ENCODE measurements at places on chromosomes 2 and 18.
A peak's percentile ranks its signal among the peaks of the same experiment; 100 is the strongest.

- DNase-seq: no peak
These were observed 514.0 kb downstream of the GALR1 start for GRCh38 chr18:77763530-77764145.

GRCh38 chr2:230319211-230319862 lies 7.7 kb upstream of the SP140L start:
- DNase-seq: peak; percentile 66

DNA sequence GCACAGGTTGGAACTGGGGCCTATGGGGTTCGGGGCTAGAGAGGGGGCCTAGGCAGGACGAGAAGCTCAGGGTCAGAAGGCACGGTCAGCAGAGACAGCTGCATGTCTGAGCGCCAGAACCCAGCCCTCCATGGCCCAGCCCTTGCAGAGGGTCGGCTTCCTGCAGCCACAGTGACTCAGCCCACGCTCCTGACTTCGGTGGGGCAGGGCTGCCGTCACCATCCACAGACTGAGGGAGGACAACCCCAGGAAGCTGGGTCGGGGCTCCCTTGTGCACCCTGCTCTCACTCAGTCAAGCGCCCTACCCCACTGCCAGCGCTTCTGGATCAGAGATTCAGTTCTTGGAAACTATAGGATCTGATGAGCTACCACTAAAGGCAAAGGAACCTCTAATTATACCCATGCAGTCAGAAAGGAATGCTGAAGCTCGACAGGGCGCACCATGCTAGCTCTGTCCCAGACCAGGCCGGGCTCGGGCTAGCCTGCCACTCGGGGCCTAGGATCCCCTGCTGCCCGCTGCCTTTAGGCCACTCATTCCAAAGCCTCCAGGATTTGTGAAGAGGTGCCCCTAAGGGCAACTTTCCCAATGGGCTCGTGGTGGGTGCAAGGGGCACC lies 3.0 kb downstream of the ACTR1B start:
- peak; percentile 52 for DNase-seq

GRCh38 chr2:104781151-104781550 lies 72.8 kb upstream of the POU3F3 start:
- no peak for DNase-seq

DNA sequence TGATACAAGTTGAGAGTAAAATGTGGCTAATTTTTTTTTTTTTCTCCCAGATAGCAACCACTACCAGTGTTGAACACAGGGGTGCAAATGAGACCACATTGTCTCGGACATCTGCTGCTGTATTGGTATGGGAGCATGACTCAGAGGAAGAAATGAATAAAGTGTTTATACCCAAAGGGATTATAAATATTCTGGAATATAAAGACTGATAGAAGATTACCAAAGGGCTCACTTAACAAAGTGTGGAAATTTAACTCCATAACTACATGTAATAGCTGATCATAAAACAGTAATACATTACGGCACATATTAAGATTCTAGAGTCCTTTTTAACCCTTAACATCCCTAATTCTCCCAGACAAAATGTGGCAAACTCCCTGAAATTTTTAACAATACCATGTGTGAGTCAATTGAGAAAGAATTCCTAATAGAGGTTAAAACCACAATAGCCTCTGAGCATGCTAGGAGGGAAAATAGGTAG lies 1023.0 kb upstream of the ACVR2A start:
- no peak for DNase-seq

DNA sequence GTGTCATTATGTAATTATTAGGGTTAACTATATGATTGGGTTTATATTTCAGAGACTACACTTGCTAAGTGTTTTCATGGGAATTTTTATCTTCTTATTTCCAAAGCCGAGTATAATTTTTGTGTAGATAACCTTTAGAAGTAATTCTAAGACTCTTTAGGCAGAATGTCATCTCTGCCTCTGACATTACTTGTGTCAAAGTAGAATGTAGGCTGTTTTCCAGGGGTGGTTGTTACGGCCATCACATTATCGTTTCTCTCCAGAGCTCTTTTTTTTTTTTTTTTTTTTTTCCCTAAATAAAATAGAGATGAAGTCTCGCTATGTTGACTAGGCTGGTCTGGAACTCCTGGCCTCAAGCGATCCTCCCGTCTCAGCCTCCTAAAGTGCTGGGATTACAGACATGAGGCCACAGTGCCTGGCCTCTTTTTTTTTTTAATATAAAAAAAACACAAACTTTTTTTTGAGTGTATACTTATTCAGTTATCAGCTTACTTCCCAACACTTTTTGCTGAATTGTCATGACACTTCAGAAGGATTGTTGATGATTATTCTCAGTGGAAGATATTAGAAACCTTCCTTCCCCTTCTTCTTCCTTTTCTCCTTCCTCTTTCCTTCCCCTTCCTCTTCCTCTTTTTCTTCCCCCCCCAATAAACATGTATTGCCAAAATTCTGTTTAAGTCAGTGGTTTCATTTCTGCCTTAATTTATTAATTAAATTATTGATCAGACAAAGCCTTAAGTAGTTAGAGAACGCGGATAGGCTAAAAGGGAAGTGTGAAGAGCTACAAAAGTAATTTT lies 2.3 kb downstream of the PIKFYVE start:
- DNase-seq: peak; percentile 30

GRCh38 chr18:78898066-78898465 lies 81.6 kb upstream of the SALL3 start:
- no peak for DNase-seq

DNA sequence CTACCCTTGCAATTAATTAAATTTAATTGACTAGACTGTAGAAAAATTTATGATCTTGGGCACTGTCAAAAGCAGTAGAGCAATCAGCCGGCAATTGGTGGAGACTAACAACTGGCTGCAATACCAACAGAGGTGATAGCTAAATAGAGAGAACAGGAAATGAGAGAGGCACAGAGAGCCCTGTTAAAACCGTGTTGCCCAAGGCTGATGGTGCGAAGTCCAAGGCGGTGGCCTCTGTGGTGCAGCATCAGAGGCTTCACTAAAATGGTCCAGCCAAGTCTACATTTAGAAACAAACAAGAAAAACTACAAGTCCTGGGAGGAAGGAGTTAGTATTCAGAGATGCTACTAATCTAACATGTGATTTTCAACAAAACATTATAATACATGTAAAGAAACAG lies 115.6 kb downstream of the NETO1 start:
- no peak for DNase-seq

- DNase-seq: no peak
These were observed 5.5 kb upstream of the HNRNPA3 start for GRCh38 chr2:177207101-177207500.

- no peak for DNase-seq
These were observed 1304.4 kb upstream of the ACVR2A start for GRCh38 chr2:146540271-146540932.

DNA sequence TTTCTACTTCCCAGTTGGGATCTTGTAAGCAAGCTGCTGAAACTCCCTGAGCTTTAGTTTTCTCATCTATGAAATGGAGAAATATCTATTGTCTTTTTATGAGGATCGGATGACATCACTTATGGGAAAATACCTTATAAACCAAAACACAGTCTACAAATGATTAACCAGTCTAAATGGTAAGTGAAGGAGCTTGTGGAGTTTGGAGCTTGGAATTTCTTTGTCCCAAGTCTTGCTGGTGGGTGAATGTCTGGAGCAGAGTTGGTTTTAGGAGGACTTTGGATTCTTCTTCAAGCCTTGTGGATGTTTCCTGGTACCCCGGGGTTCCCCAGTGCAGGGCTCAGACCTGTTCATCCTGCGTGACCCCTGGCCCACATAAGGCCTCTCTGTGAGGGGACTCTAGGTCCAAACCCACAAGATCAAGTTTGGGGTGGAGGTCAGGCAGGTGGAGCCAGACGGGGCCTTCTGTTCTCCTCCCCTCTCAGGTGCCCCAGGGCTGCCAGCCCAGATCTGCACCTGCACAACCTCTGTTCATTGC lies 43.2 kb downstream of the FOSL2 start:
- DNase-seq: no peak

- DNase-seq: no peak
These were observed 153.4 kb downstream of the CAPN13 start for GRCh38 chr2:30653847-30654246.

DNA sequence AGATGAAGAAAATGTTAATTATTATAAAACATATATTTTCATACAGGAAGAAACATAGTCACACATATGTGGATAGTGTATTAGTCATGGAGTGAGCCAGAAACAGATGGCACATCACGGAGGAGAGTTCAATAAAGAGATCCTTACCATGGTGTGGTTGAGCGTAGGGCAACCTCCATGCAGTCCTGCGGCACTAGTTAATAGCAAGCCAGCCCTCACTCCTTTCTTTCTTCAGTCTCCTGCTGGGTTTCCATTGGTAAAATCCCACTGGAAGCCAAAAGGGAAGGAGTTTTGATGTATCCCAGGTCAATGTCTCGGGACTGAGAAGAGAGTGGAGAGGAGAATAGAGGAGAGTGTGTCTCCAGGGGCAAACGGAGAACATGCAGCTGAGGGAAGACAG lies 328.1 kb downstream of the NR4A2 start:
- no peak for DNase-seq

Data from NB4 (cell line).